ENCODE measurements at places on chromosomes 5 and 9.
A peak's percentile ranks its signal among the peaks of the same experiment; 100 is the strongest.

- no peak for DNase-seq
Measured at GRCh38 chr9:135183528-135184180, 96.2 kb downstream of the OLFM1 start.

DNA sequence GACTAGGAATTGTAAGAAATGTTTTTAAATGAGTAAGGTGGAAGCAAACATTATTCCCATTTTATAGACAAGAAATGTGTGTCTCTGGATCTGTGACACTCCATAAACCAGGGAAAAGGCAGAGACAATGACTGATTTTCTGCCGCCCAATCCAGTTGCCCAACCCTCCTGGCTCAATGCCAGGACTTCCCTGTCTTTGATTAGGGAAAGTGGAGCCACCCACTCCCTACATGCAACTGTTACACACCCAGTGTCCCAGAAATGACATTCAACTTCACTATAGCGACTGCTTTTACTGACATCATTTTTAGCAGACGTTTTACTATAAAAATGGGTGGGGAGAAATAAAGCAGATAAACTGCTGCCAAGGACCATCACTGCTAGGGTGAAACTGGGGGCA, 79.7 kb downstream of the THBS4 start:
- DNase-seq = peak; percentile 10

- DNase-seq = no peak
Measured at GRCh38 chr5:178347956-178348355, 115.4 kb upstream of the PHYKPL start.

GRCh38 chr9:86041311-86041741, 58.0 kb downstream of the GOLM1 start:
- no peak for DNase-seq

- DNase-seq = no peak
Measured at GRCh38 chr5:176364765-176365350, 429 bp upstream of the ARL10 start.

DNA sequence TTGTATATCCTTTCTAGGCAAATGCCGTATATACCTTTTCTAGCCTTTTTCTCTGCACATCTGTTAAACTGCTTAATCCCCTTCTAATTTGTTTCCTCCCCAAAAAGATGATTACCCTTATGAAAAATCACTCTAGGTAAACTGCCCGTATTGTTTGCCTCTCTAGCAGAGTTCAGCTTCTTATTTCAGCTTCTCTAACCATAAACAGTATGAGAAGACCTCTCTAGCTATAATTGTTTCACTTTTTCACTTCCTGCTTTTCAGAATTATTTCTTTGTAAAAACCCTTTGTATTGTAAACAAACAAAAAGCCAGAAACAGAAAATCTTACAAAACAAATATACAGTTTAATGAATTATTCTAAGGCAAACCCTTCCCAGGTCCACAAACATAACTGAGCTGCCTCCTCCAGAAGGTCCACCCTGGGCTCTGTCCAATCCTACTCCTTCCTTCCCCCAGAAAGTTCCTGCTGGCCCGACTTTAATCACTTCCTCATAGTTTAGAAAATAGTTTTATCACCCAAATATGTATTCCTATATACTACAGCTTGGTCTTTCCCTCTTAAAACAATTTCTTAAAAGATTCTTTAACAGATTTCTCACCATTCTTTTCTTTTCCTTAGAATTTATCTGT, 158.1 kb downstream of the FGF1 start:
- DNase-seq = no peak

DNA sequence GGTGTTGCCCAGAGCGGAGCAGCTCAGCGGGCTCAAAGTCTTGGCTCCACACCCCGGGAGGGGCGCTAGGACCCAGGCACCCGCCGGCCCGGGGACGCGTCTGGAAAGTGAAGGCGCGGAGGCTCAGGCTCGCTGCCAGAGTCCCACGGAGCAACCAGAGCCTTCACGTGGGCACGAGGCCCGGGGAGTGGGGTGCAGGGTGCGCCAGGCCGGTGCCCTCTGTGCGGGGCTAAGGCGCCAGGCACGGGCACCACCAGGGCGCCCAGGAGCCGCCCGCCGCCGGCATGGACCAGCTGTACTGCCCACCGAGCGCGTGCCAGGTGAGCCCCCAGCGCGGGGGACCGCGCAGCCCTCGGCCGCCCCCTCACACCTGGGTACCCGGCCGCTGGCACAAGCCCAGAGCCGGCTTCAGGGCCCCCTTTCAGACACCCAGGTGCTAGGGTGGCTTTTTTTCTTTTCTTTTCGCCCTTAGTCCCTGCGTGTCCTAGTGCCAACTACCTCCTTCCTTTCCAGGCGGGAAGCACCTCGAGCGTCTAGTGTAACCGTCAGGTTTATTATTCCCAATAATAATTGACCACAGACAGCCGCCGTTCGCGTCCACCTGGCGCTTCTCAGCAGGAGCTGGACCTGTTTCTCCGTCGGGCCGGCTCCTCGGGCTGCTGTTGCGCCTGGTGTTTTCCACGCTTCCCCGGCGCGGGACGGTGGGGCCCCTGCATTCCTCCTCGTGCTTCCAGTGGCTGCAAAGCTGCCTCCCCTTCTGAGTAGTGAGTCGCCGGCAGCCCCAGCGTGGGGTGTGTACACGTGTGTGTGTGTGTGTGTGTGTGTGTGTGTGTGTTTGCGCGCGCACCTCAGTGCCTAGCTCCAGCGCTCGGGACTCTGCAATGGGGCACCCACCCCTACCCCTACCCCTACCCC, 30.1 kb upstream of the PDE8B start:
- DNase-seq = no peak

- no peak for DNase-seq
Measured at GRCh38 chr5:158119961-158120723, 261.2 kb upstream of the CLINT1 start.

DNA sequence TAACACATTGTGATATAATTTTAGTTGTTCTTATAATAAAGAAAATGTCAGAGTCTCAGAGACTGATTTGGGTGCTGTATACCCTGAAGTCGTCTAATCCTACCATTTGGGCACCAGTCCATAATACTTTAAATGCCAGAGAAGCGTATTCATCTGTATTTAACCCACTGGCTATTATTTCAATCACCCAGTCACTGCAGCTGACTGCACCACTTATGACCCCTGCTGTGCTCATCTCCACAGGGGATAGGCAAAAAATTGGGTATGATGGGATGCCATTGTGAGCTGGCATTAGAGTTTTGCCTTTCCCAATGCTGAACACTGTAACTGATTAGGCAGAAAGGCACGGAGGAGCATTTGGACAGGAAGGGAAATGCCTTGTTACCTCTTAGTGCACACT, 599.7 kb downstream of the CAAP1 start:
- DNase-seq = no peak

GRCh38 chr9:21711504-21711903, 90.9 kb upstream of the MTAP start:
- peak; percentile 71 for DNase-seq

GRCh38 chr9:88737031-88737430, 202.1 kb downstream of the NXNL2 start:
- DNase-seq = no peak

GRCh38 chr9:126649477-126649876, 35.7 kb downstream of the LMX1B start:
- no peak for DNase-seq

DNA sequence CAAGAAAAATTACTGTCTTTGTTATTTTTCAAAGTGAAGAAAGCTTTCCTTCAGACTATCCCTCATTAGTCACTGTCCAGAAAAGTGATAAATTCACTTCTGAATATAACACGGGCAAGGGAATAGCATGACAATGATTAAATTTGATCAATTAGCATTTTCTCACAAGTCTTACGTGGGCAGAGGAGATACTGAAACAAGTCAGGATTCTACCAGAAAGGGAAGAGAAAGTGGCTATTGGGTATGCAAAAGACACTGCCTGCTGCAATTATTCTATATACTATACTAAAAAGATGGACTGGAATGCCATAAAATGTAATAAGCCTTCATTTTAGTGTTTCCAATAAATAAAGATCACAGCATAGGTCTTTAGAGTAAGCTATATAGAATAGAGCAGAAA, 7.4 kb downstream of the COX7C start:
- no peak for DNase-seq

DNA sequence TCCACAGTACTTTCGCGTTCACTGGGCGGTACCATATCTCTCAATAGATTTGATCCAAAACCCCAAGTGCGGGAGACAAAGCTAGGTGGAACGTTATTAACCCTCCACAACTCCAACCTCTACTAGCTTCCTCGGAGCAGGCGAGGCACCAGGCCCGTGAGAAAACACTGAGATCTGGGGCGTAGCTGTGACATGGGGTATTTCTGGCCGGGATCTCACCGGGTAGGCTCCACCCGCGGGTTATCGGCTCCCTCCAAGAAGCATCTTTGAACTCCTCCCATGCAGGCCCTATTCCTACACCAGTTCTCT, 350 bp upstream of the SLC25A46 start:
- DNase-seq = no peak

DNA sequence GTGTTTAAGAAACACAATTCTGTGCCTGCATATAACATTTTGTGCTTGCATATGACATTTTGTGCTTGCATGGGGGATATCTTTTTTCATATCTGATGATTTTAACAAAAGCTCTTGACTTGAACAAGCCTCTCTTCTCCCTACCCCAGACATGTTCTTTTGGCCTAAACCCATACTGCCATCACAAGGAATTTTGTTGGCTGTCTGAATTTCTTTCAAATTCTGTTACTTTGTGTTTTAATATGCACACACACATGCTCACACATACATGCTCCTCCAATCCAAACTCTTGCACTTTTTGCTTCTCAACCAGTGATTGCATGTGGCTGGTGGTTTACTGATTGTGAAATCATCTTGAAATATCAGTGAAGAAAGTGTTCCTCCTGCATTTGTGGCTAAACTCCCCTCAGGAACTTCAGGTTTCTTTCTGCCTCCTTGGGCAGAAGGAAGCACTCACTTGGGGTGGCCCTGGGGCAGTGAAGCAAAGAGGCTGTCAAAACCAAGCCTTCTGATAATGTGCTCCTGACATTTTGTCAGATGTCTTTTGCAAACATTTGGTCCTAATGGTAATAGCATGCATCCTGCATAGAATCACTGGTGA, 377.2 kb upstream of the KLF4 start:
- no peak for DNase-seq

DNA sequence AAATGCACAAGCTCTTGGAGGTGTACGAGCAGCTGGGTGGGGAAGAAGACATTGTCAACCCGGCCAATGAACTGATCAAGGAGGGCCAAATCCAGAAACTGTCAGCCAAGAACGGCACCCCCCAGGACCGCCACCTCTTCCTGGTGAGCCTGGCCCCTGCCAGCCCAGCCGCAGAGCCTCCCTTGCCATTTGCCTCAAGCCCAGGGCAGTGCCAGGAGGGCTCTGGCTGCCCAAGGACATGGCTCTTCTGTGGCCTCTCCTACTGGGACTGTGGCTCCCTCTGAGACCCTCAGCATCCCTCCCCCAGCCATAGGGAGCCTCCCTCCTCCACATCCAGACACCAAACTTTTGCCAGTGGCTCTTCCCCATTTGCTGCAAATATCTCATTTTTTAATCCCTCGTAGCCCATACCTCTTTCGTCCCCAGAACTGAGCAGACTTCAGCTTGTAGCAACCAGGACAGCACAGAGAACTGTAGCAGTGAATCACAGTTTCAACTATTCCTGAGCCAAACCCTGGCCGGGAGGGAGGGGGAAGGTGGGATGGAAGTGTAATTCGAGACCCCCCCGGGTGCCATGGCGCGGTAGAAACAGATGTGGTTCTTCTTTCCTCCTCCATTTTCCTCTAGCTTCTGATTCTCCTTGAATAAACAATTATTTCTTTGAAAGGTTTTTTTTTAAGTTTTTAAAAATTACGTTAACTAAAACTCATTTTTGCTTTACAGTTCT, 44.5 kb upstream of the SUSD3 start:
- no peak for DNase-seq

DNA sequence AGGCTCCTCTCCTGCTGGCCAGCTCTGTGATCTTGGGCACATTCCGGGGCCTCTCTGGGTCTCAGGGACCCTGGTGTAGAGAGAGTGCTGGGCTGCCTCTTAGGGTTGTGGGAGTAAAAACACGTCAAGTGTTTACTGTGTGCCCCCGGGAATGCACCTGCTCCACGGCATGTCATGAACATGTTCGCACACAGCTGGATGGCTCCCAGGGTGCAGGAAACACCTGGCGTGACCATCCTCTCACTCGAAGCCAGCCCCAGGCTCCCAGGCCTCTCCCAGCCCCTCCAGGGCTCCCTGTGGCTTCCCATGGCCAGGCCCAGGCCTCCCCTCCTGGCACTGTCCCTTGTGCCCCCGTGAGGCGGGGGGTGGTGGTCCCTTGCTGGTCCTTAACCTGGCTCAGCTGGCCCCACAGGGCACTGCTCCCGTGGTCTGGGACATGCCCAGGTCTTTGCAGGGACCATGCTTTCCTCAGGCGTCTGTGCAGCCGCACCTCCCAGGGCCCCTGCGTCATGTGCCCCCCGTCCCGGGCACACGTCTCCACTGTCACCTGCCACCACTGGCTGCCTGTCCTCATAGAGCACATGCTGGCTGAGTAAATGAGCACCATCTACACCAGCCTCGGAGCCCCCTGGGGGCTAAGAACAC, 44.9 kb downstream of the SLC6A3 start:
- DNase-seq = no peak

- no peak for DNase-seq
Measured at GRCh38 chr9:109504689-109505088, 6.6 kb upstream of the PTPN3 start.

DNA sequence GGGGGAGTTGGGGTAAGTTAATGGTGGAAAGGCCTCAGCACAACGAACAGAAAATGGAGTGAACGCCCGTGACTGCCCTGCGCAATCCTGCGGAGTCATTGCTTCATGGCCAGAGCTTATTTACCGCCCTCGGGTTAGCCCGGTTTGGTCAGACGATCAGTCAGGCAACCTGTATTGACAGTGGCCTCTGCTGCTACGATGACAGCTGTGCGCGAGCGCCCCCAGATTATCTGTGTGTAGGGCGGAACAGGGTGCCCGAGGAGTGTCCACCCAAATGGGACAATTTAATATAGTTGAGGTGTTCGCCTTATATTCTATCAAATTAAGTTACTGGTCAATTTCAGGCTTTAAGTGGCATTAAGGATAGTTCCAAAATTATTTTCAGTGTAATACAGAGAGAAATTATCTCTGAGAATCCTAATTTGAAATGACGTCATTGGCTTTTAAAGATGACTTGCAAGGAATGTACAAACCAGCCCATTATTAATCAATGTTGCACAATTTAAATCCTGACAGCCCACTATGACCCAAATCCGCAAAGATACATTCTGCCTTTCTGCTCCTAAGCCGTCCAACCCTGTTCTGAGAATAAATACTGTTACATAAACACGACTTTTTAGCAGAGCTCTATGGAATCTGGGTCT, 879 bp upstream of the UBQLN1 start:
- DNase-seq = peak; percentile 54

DNA sequence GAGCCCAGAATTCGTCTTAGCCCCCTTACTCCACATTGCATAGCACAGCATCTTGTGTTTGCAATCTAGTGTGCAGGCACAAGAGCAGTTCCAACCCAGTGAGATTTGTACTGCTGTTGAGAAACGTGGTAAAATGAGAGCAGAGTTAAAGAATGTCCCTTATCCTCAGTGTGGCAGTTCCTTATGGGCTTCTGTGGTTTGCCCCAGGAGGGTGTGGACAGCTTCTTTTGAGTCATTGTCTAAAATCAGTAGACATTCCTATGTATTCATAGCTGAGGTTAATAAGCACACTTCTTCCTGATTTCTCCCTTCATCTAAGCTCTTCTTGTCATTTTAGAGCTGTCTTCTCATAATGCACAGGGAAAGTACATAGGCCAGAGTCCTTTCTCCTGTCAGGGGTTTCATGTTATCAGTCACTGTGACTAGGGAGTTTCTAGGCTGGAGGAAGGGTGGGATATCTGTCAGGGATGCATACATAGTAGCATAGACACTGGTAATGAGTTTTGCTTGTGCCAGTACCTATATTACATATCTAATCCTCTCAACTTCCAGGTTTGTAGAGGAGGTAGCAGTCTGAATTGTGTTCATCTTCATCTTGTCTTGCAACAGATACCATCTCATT, 2.0 kb upstream of the CAVIN4 start:
- no peak for DNase-seq

Measured in NCI-H82 (cell line).